Heart right ventricle (tissue), 16 donors: ENCODE measurements at places on chromosomes 3 and 15. TPM values are rescaled to one million over a fixed set of nuclear protein-coding genes. Genes with fewer than 3 reads are reported as not detected.

GRCh38 chr3:154356009-154356408, 31.7 kb upstream of the DHX36 start:
- H3K4me1 ChIP-seq = no peaks in the 10 kb centered on the region
- no peak for DNase-seq
- no peak overlapping the region for H3K4me3 ChIP-seq
- no peak overlapping the region for H3K27ac ChIP-seq
- no peaks in the 10 kb centered on the region for H3K27me3 ChIP-seq

GRCh38 chr3:49122886-49123545, 2.4 kb upstream of the USP19 start:
- no peak overlapping the region for H3K4me3 ChIP-seq
- H3K27me3 ChIP-seq = no peaks in the 10 kb centered on the region
- H3K27ac ChIP-seq = no peak overlapping the region
- H3K4me1 ChIP-seq = peaks cover 21% of the 10 kb centered on the region
- no peak for DNase-seq

DNA sequence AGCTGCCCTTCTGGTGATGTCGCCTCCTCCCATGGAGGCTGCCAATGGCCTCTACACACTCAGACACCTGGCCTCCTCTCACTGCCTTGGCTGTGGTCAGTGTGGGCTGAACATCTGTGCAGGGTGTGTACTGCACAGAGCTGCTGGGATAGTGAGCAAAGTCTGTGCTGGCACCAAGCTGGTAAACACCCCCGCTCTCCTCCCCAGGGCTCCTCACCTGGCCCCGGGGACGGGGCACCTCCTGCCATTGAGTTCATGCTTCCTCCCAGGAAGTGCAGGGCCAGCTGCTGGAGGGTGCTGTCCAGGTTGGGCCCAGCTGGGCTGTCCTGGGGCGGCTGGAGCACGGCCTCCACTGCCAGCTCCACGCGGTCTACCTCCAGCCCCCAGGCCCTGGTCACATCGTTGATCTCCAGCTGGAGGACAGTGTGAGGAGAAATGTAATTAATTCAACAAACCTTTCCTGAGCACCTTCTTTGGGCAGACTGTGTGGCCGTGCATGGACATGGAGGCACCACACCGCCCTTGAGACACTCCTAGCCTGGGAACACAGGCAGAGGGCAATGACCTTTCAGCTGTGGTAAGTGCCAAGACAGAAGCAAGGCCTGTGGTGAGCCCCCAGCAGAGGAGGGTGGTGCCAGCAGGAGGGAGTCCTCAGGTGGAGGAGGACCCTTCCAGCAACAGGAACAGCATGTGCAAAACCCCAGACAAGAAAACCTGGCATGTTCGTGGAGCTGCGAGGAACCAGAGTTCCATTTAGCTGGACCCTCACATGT, 6.8 kb downstream of the STOML1 start:
- peak overlapping the region; percentile 99 for H3K27ac ChIP-seq
- DNase-seq = no peak
- no peak overlapping the region for H3K4me3 ChIP-seq
- no peaks in the 10 kb centered on the region for H3K27me3 ChIP-seq
- H3K36me3 ChIP-seq = peaks cover 40% of the 10 kb centered on the region

- no peaks in the 10 kb centered on the region for H3K36me3 ChIP-seq
- no peak overlapping the region for H3K27ac ChIP-seq
- DNase-seq = no peak
- H3K4me3 ChIP-seq = no peak overlapping the region
Measured at GRCh38 chr3:14223595-14223994, 45.0 kb downstream of the LSM3 start.

- no peak overlapping the region for H3K27ac ChIP-seq
- DNase-seq = no peak
- no peaks in the 10 kb centered on the region for H3K4me1 ChIP-seq
- H3K4me3 ChIP-seq = no peak overlapping the region
- no peaks in the 10 kb centered on the region for H3K27me3 ChIP-seq
Measured at GRCh38 chr3:70737666-70738290, 425.3 kb upstream of the MDFIC2 start.

Gene SCG5
- 0.87 TPM for total RNA-seq

- H3K4me3 ChIP-seq = no peak overlapping the region
- peak; percentile 47 for DNase-seq
- H3K4me1 ChIP-seq = peaks cover 18% of the 10 kb centered on the region
- no peaks in the 10 kb centered on the region for H3K36me3 ChIP-seq
- no peaks in the 10 kb centered on the region for H3K27me3 ChIP-seq
- peak overlapping the region; percentile 87 for H3K27ac ChIP-seq
Measured at GRCh38 chr15:29871401-29871800, 49.1 kb upstream of the TJP1 start.

DNA sequence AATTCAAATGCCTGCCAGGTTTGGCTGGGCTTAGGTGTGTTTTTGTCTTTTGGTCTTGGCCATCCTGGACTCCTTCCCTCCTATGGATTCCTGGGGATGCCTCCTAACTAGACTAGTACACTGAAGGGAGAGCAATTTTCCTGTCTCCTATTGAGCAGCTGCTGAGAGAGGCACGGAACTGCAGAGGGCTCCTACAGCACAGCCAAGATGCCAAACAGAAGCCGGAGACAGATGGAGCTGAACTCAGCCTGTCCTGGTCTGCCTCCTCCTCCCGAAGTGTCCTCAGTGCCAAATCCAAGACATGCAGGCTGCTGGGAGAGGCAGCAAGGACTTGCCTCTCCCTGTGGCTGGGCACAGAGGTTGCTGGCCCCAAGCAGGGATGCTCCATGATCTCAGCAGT, 256.6 kb upstream of the PROK2 start:
- no peak for DNase-seq
- peaks cover 6% of the 10 kb centered on the region for H3K4me1 ChIP-seq
- H3K36me3 ChIP-seq = no peaks in the 10 kb centered on the region
- no peak overlapping the region for H3K4me3 ChIP-seq
- H3K27ac ChIP-seq = no peak overlapping the region

GRCh38 chr3:136456196-136456595, 206.1 kb downstream of the PCCB start:
- H3K4me1 ChIP-seq = no peaks in the 10 kb centered on the region
- H3K36me3 ChIP-seq = no peaks in the 10 kb centered on the region
- H3K27ac ChIP-seq = no peak overlapping the region
- no peaks in the 10 kb centered on the region for H3K27me3 ChIP-seq

Gene RBMS3
- total RNA-seq = 26.7 TPM

GRCh38 chr15:76393614-76394013, 57.0 kb downstream of the ISL2 start:
- no peaks in the 10 kb centered on the region for H3K4me1 ChIP-seq
- no peak overlapping the region for H3K27ac ChIP-seq
- no peak overlapping the region for H3K4me3 ChIP-seq
- H3K27me3 ChIP-seq = no peaks in the 10 kb centered on the region
- no peaks in the 10 kb centered on the region for H3K36me3 ChIP-seq

Gene GOLGA6L25
- total RNA-seq = not detected

Gene GPD1L
- total RNA-seq = 176 TPM

Gene PROS1
- total RNA-seq = 120 TPM

DNA sequence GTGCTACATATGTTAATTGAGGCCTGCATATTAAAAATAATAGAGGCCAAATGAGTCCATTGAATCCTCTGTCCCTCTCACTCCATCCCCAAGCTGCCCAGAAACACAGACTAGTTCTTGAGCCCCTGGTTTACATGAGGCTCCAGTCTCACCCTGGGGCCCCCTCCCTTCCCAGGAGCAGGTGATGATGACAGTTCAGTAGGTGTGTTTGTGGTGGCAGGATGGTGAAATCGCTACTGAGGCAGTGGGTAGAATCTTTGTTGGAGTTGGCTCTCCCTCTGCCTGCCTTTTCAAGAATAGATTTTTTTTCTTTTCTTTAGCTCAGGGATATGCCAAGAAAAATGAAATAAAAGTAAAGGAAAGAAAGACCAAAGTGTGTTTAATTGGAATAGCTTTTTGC, 288.7 kb downstream of the EPHB1 start:
- no peaks in the 10 kb centered on the region for H3K27me3 ChIP-seq
- no peak for DNase-seq

Gene NEK11
- total RNA-seq = 1.8 TPM

GRCh38 chr15:80594091-80594889, 100.8 kb upstream of the ABHD17C start:
- H3K4me3 ChIP-seq = no peak overlapping the region
- no peaks in the 10 kb centered on the region for H3K4me1 ChIP-seq
- no peaks in the 10 kb centered on the region for H3K27me3 ChIP-seq
- no peak overlapping the region for H3K27ac ChIP-seq
- no peaks in the 10 kb centered on the region for H3K36me3 ChIP-seq

Gene SLC12A8
- total RNA-seq = 0.15 TPM

Gene IL17RB
- 0.42 TPM for total RNA-seq

DNA sequence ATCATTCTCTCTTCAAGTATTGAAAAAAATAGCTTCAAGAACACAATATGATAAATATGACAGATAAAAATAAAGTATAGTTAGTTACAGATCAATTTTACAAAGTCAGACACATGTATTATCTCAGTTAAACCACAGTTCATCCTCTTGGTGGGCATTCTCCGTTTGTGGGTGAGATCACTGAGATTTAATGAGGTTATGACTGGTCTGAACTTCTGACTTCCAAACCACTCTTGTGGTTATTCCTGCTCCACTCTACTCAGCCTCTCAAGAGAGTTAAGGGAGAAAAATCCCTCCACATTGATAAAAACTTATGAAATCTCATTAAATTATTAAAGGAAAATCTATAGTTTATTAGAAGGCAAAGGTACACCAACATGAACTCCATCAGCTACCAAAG, 229.9 kb upstream of the LRTM1 start:
- H3K27ac ChIP-seq = no peak overlapping the region
- no peak overlapping the region for H3K4me3 ChIP-seq
- no peak for DNase-seq
- H3K36me3 ChIP-seq = no peaks in the 10 kb centered on the region
- H3K4me1 ChIP-seq = peaks cover 11% of the 10 kb centered on the region
- peaks cover 16% of the 10 kb centered on the region for H3K27me3 ChIP-seq

DNA sequence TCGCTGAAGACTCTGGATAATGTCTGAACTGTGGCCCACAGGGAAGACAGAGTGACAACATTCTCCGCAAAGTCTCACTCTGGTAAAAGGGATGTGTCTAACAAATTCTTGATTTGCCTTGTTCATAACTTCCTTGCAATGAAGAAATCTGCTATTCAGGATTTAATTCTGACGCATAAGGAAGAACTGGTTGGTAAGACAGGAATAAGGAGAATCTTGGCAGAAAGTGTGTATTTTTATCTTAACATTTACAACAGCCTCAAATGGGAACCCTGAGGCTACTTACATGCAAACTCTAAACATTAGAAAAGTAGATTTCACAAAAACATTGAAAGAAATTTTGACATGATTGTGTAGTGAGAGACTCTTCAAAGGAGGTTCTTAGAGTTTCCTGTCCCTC, 10.8 kb upstream of the PLD1 start:
- H3K4me3 ChIP-seq = no peak overlapping the region
- H3K4me1 ChIP-seq = peaks cover 14% of the 10 kb centered on the region
- H3K27ac ChIP-seq = no peak overlapping the region
- no peaks in the 10 kb centered on the region for H3K36me3 ChIP-seq

Gene ALPK3
- total RNA-seq = 248 TPM

GRCh38 chr3:155605571-155605970, 139.3 kb downstream of the PLCH1 start:
- no peaks in the 10 kb centered on the region for H3K4me1 ChIP-seq
- no peak overlapping the region for H3K27ac ChIP-seq
- no peak overlapping the region for H3K4me3 ChIP-seq
- DNase-seq = no peak
- H3K36me3 ChIP-seq = no peaks in the 10 kb centered on the region

Gene KNSTRN
- total RNA-seq = 5.9 TPM

Gene SEMA6D
- total RNA-seq = 16.1 TPM

DNA sequence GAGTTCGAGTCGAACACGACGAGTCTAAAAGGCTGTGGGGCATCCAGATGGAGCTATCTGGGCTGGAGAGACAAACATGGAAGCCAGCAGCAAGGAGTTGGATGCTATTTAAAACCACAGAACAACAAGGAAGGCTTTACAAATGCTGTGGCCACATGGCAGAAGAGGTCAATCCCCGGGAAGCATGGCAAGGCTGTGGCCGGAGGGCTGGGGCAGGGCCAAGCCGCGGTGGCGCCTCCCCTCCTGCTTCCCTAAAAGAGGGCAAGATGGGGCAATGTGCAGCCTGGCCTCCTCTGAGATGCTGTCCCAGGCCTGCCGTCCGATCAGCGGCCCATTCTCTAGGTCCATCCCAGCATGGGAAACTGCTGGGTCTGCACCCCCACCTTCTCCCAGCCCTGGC, 139.1 kb downstream of the SRGAP3 start:
- H3K27me3 ChIP-seq = no peaks in the 10 kb centered on the region
- peaks cover 3% of the 10 kb centered on the region for H3K4me1 ChIP-seq
- no peak overlapping the region for H3K4me3 ChIP-seq
- H3K36me3 ChIP-seq = no peaks in the 10 kb centered on the region
- H3K27ac ChIP-seq = no peak overlapping the region

GRCh38 chr3:8607234-8608040, 37.2 kb downstream of the SSUH2 start:
- H3K36me3 ChIP-seq = no peaks in the 10 kb centered on the region
- peaks cover 20% of the 10 kb centered on the region for H3K4me1 ChIP-seq
- no peak overlapping the region for H3K27ac ChIP-seq
- peak; percentile 80 for DNase-seq
- H3K27me3 ChIP-seq = no peaks in the 10 kb centered on the region

- peak; percentile 86 for DNase-seq
- no peaks in the 10 kb centered on the region for H3K36me3 ChIP-seq
- H3K4me1 ChIP-seq = peaks cover 41% of the 10 kb centered on the region
- peak within 1 kb of the TSS; percentile 71 for H3K4me3 ChIP-seq
Measured at GRCh38 chr3:134250717-134251220, at the start of gene RYK. Gene RYK (minus strand): TSS chr3:134250859. CDS start chr3:134250654, 205 bp downstream.

Gene LDHAL6B
- total RNA-seq = not detected

DNA sequence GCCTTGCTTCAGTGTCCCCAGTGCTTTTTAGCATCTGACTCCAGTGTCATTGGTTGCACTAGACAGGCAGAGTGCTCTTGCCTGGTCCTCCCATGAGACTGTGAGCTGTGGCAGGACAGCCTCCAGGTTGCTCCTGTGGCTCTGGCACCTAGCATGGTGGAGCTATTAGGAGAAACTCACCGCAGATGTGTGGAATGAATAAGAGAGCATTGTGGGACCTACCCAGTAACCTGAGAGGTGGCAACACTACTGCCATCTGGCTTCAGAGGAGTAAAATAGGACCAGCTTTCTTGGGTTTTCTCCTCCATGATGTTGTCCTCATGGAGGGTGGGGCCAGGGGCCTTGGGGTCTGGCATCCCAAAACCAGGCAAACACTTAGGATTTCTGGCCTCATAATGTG, 183.6 kb downstream of the EPHB1 start:
- no peaks in the 10 kb centered on the region for H3K27me3 ChIP-seq
- H3K4me1 ChIP-seq = no peaks in the 10 kb centered on the region
- H3K4me3 ChIP-seq = no peak overlapping the region
- H3K27ac ChIP-seq = no peak overlapping the region
- H3K36me3 ChIP-seq = no peaks in the 10 kb centered on the region

Gene SLC28A1
- 1.4 TPM for total RNA-seq

GRCh38 chr3:113161661-113162060, 49.7 kb upstream of the BOC start:
- H3K4me1 ChIP-seq = peaks cover 8% of the 10 kb centered on the region
- H3K4me3 ChIP-seq = no peak overlapping the region
- H3K27ac ChIP-seq = no peak overlapping the region
- DNase-seq = no peak
- no peaks in the 10 kb centered on the region for H3K36me3 ChIP-seq
- H3K27me3 ChIP-seq = no peaks in the 10 kb centered on the region
